Fibroblast of skin of scalp (primary cell): ENCODE measurements at places on chromosomes 6 and 20.

DNA sequence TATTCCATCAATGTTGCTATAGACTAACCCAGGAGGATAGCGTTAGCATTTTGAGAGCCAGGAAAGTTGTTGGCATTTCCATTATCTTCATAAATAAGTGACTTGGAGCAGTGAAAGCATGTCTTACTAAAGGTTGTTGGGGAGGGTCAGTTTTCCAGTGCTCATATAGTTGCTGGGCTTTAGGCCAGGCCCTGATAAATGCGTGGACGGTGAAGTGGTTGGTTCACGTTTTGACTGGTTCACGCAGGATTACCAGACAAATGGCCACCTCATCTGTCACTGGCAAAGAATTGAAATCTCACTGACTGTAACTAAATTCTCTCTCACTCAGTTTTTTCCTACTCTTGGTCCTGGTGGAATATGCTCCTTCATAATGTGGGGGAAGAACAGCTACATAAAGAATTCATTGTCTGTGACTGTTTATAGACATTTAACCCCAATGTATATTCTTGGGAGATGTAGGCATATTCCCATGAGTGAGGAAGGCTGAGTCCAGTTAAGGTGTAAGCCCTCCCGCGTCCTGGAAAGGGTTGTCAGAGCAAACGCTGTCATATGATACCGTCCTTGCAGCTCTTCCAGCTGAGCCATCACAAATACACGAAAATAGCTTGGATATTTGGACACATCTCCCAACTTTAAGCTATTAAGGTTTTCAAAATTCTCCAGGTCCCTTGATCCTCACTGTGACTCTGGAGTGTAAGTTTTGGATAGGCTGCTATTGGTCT, 27.8 kb downstream of the LRRC1 start:
- DNase-seq = no peak

GRCh38 chr20:14915356-14915755, 577.9 kb upstream of the FLRT3 start:
- no peak for DNase-seq

GRCh38 chr20:53795170-53795569, 201.5 kb upstream of the ZNF217 start:
- DNase-seq = peak; percentile 68

DNA sequence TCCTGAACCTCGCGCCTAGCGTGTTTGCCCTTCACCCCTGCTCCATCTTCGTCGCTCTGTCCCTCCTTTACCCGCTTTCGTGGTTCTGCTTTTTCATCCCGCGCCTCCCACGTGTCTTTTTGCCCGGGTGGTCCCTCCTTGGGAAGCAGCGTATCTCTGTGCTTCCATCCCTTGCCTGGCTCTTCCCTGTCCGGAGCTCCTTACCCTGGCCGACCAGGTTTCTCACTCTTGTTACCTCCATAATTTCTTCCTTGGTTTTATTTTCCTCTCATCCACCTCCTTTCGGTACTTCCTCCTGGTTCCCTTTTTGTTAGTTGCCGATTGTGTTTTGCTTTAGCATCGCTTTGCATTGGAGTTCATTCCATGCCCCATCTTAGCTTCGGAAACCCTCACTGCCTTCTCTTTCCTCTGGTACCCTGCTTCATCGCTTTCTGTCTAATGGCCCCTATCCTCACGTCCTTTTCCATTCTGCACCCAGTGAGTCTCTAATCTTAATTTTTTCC, 735 bp downstream of the FAM135A start:
- DNase-seq = peak; percentile 6

DNA sequence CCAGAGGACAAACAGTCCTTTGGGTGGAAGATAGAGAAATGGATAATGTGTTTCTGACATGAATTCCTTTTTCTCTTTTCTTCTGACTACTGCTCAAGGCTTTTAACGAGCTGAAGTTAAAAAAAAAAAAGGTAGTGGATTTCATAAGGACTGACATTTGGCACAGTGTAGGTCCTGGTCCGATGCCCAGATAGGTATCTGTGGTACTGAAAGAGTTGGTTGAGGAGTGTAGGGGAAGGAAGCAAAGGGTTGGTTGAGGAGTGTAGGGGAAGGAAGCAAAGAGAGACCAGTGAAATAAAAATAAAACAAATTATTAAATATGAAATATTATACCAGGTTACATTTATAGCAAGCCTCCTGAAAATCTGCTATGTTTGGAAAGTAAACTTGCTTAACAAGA, 11.8 kb downstream of the UTRN start:
- no peak for DNase-seq

GRCh38 chr6:33578588-33579011, 1.5 kb downstream of the BAK1 start:
- DNase-seq = no peak

DNA sequence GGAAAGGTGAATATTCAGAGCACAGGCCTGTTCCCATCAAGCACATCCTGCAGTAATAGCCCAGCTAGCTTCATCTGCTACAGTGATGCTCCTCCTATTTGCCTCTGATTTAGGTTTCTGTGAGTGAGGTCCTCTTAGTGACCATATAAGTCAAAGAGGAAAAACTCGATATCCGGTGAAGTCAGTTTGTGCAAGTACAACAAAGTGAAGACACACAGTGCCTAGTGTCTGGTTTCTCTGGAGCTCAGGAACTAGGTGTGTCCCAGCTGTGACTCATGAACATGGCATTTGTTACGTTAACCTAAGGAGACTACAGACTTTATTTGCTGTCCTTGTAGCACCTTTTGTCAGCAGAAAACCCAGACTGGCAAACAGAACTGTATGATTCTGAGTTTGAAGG, 33.9 kb downstream of the EDN1 start:
- peak; percentile 55 for DNase-seq

DNA sequence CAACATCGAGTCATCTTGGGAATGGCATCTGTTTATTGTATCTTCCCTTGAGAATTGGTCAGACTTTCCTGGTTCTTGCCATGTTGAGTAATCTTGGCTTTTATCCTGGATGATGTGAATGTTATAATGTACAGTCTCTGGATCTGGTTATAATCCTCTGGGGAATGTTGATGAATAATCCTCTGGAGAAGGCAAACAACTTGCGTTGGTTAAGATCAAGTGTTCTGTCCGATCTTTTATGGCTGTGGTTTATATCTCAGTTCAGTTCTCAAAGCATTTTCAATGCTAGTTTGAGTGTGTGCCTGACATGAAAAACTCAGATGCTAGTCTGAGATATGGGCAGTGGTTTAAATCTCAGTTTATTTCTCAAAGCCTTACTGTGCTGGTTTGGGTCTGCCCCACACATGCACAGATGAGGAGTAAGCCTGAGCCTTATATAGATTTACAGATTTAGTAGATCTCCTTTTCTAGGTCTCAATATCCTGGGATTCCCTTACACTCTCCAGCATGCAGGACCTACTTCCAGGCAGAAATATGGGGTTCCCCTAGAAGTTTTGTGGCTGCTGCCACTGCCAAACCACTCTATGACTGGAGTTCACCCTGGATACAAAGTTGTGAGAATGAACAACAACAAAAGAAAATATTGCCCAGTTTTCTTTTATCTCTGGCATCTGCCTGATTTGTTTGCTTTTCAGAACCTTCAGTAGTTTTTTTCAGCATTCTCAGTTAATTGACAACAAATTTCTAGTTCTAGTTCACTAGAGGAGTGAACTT, 191.8 kb upstream of the MAN1A1 start:
- peak; percentile 99 for DNase-seq

GRCh38 chr6:153644000-153644399, 395.0 kb upstream of the OPRM1 start:
- DNase-seq = no peak

DNA sequence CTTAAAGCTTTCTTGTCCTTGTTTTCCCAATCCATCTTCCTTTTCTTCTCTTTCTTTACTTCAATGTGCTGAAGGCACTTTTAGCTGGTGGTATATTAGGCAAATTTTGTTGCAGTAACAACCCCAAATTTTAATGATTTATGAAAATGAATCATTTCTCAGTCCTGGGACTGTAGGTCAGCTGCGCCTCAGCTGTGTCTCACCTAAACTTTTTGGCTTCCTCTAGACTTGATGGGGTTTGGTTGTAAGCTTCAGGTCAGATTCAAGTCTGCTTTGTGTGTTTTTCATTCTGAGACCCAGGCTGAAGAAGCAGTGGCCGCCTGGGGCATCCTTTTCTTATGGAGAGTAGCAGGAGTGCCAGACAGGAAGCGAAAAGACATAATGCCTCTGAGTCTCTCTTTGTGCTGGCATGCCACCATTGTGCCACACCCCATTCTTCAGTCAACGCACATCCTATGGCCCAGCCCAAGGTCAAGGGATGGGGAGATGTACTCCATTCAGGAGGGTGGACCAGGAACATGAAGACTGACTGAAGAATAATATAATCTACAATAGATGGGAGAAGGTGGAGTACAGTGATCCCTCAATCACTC, 28.9 kb upstream of the CD83 start:
- no peak for DNase-seq

GRCh38 chr6:151257985-151258445, 18.2 kb downstream of the AKAP12 start:
- DNase-seq = peak; percentile 52

DNA sequence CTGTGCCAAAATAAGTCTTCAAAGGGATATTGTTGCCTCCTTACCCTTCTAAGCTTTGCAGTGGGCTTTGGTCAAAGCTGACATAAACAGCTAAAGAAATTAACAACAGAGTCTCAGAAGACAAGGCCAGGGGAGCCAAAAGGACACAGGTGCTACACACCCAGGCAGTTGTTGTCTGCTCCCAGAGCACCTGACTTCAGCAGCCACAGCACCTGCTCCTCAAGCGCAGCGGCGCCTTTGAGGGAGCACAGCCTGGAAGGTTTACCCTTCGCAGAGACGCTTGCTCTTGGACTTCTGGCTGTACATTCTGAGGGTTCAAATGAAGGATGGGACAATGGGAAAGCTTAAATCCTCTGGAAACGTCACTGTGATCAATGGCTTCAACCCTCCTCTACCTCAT, 16.6 kb downstream of the B4GALT5 start:
- DNase-seq = no peak

DNA sequence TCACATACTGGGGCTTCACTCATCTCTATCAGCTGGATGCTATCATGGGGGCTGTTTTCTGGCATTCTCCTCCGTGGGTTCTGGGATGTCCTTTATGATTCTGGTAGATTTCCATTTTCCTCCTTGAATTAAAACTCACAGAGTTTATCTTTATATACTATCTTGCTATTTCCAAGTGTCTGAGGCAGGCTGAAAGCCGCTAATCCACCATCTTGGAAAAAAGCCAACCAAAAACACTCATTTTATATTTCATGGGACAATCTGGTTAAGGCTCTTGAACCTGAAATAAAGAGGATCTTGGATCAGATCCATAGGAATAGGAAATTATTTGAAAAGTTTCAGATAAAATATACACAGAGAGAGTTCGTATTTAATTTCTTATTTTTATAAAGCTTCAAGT, 86.0 kb downstream of the AFG1L start:
- no peak for DNase-seq
